Transverse colon (tissue), 4 donors: ENCODE measurements at places on chromosomes 7 and 10. TPM values are rescaled to one million over a fixed set of nuclear protein-coding genes. Genes with fewer than 3 reads are reported as not detected.

Gene ERV3-1
- total RNA-seq = 6.6 TPM

Gene FLNC
- 21.3 TPM for total RNA-seq

Gene SLC26A3
- 1,864 TPM for total RNA-seq

Gene NPY
- not detected for total RNA-seq

Gene KIF20B
- total RNA-seq = 3.3 TPM

Gene OR2A1
- not detected for total RNA-seq

Gene NPFFR1
- total RNA-seq = not detected

Gene SMARCD3
- total RNA-seq = 9.6 TPM

Gene STK31
- 0.80 TPM for total RNA-seq

Gene GPR26
- not detected for total RNA-seq

Gene IQCE
- 83.8 TPM for total RNA-seq
